ENCODE measurements at places on chromosomes 11 and 22.
A peak's percentile ranks its signal among the peaks of the same experiment; 100 is the strongest.

GRCh38 chr11:130420478-130421198 lies 7.8 kb downstream of the ADAMTS8 start:
- DNase-seq, result no peak

GRCh38 chr11:12319461-12319951 lies 57.9 kb upstream of the PARVA start:
- no peak for DNase-seq

GRCh38 chr22:42994917-42995562 lies 19.9 kb downstream of the PACSIN2 start:
- DNase-seq, result no peak

DNA sequence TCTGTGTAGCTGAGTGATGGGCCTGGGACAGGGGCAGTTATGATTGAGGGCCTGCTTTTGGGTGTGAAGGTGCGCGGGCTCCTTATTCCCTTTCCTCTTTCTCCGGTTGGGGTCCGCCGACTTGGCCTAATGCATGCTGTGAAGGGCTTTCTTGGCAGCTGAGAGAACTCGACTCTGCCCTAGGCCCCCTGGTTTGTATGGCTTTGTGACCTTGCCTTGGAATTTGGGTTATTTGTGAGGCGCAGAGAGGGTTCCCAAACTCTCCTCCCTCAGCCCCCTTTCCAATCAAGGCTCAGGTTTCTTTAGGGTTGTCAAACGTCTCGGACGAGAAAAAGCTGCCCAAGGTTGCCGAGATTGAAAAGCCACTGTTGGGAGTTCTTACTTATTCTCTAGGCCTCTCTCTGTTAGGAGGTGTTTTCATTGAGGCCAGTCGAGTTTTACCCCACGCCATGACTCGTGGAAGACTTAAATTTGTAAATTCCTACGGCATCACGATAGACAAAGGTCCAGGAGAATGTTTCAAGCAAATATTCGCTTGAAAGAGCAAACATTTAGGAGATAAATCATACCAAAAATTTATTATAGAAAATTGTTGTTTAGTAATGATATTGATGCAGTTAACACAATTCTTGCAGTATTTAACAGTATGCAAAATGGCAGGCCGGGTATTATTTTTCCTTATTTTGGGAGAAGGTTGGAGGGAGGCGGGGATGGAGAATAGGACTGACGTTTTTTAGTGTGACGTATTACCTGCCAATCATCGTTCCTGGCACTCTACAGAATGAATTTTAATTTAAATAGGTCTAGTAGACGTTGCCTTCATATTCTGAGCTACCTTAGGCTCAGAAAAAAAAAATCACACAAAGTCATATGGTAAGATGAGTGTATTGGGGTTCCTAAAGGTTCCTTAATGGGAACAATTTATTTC lies 689 bp downstream of the PDHX start:
- DNase-seq, result no peak

DNA sequence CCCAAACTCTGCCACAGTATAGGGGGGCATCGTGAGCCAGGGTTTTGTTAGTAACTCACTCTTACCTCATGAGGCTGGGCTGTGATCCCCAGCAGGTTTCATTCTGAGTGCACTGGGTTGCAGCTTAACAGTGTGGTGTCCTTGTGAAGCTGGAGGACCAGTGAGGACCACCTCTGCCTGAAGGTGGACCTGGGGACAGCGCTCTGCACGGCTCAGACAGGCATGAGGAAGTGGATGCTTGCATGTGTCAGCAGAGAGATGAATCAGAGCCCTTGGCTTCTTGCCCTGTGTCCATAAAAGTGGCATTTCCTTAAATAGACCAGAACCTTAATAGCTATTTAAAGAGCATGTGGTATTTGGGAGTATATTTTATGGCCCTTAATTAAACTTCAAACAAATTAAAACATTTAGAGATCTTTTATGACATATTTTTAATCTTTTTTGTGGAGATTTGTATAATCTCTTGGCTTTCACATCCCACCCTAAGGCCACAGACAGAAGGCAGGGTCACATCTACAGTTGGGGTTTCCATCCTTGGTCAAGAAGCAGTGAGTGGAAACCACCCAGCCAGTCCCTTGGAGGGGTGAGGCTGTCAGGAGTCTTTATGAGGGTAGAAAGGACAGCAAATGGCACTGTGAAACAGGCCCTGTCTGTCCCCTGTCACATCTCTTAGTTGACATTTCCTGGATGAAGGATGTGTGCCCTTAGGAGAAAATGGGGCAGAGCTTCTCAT lies 24.8 kb upstream of the ADORA2A start:
- no peak for DNase-seq

DNA sequence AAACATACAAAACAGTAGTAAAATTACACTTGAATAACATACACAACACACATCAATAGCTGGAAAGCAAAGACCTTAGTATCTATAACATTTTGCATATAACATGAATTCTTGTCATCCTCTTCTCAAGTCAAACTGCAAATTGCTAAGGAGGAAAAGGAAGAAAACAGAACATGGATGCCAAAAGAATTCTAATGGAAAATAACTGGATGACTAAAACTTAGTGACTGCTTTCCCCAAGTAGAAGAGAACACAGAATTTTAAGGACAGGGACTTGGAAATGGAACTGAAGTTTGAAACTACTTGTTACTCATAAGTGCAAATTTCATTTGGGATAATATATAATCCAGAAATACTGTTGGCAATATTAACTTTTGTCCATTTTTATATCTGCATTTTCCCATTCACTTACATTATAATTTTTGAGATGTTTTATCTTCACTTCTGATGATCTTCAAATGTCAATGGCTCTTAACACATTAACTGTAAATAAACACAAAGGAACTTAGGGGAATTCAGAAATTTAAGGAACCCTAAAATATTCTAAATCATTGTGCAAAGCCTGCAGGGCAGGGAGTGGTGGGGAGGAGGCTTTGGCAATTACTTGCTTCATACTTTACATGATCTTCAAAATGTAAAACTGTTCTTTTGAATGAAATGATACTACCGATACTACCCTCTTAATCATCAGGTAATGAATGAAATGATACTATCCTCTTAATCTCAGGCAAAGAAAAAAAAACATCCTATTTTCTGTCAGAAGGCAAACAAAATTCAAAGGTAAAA lies 9.9 kb downstream of the MTMR2 start:
- DNase-seq, result no peak

DNA sequence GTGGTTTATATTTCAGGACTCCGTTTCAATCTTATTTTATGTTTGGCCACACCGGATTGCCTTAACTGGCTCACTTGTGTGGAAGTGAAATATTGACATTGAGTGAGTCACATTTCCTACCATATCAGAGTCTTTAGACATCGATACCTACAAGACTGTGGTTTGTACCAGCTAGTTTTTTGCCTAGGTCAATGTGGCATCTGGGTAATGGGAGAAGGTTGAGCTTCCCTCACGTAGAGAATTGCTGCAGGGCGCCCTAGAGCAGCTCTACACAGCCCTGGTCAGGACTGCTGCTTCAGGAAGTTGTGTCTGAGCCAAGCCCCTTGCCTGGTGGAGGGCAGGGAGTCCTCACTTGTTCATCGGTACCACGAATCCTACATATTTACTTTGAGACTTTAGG lies 1.6 kb downstream of the GRAMD1B start:
- no peak for DNase-seq

- DNase-seq, result no peak
These were observed 120.1 kb downstream of the PARVA start for GRCh38 chr11:12497431-12497830.

GRCh38 chr11:44538375-44539054 lies 26.9 kb upstream of the CD82 start:
- peak; percentile 69 for DNase-seq

GRCh38 chr22:17496841-17497240 lies 66.5 kb upstream of the SLC25A18 start:
- DNase-seq, result no peak

GRCh38 chr11:12868315-12869073 lies 140.6 kb upstream of the RASSF10 start:
- DNase-seq, result no peak

GRCh38 chr11:92969634-92970347 lies at the start of gene MTNR1B:
Gene MTNR1B, plus strand, starts transcription at chr11:92969651. Its CDS starts 75 bp downstream, at chr11:92969726.
- no peak for DNase-seq

GRCh38 chr22:35842954-35843353 lies 125.3 kb downstream of the APOL5 start:
- no peak for DNase-seq

DNA sequence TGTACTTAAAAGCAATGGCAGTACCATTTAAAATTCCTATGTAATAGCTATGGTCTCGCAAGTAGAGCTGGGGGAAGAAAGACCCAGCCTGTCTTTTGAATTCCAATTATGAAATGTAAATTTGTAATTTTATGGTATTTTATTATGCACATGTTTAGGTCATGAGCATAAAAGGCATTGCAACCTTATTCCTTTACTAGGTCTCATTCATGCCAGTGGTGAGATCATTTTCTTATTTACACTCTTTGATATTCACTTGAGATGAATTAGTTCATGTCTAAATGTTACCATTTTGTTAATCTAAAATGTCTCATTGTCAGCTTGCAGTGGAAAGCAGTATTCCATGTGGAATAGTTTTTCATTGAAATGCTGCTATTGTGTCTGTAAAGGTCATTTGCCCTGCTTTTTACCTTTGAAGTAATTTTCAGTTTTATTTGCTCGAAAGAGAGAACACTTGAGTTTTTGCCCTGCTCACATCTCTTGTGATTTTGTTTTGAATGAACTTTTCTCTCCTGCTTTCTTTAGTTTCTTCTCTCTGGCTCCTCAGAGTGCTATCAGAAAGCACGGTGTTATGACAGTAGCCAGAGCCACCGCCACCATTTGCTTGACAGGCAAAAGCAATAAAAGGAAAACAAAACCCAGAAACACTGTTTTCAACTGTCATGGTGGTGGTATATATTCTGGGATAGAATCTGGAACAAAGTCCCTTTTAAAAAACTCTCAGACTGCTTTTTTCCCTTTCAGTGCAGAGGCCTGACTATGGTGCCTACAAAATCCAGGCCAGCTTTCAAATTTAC lies 37.2 kb upstream of the RAG2 start:
- no peak for DNase-seq

DNA sequence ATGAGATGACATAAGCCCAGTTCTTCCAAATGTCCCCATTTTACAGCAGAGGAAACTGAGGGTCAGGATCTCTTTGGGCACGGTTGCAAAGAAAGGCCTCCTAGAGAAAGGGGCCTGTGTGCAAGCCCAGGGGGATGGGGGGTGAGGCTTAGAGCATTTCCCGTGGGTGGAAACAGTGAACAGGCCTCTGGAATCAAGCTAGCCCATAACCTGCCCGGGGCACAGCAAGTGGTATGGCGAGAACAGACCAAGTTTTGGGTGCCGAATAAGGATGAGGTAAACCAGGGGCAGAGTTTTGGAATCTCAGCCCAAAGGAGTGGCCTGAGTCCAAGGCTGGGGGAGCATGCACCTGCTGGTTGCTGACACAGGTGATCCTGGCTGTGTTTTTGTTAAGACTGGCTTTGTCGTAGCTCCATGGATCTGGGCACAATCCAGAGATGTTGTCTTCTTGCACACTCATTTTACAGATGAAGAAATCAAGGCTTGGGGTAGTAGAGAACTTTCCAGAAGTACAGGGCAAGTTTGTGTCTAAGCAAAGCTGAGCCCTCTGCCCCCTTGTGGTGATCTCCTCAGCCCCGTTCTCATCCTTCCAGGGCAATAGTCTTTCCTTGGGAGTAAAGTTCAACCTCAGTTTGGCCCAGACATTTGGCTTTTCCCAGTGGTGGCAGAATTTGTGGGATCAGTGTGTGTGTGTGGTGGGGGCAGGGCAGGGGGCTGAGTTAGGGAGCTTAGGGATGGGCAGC lies 53.5 kb upstream of the MYEOV start:
- DNase-seq, result no peak

- no peak for DNase-seq
These were observed 16.9 kb downstream of the SMIM38 start for GRCh38 chr11:69172674-69173073.

DNA sequence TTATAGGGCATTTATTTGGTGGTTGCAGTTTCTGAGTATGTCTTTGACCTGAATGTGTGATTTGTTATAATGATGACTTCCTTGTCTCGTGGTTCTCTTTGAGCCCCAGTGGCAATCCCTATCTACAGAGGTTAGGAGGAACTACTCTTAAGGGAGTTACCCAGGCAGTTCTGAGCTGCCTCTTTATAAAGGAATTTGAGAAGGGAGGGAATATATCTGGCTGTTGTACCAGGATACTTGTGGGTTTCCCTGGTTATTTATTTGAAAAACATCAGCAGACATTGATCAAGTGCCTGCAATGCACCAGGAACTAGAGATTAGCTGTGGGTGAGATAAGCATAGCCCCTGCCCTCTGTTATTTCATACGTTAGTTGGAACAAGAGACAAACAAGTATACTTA lies 243.5 kb upstream of the ARHGAP20 start:
- DNase-seq, result no peak

DNA sequence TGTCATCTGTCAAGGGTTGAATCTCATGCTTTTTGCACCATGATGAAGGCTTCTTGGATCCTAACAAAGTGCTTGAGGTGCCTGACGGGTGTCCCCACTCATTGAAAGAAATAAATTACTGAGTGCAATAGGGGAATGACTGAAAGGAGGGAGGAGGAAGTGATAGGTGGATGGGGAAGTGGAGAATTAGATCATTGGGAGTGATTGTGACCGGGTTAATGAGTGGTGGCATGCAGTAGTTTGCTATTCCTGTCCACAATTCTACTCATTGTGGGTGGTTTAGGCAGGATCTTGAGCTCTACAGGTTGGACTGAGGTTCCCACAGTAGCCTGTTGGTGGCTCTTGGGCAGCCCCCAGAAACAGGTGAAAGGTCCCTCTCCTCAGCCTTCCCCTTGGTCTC lies 44.3 kb downstream of the THAP12 start:
- DNase-seq, result no peak

- no peak for DNase-seq
These were observed 34.1 kb upstream of the PARVB start for GRCh38 chr22:43990044-43990443.

GRCh38 chr11:69053546-69054396 lies 5.0 kb downstream of the TPCN2 start:
- DNase-seq, result no peak

- no peak for DNase-seq
These were observed 81.7 kb downstream of the SYN3 start for GRCh38 chr22:32976506-32976905.

DNA sequence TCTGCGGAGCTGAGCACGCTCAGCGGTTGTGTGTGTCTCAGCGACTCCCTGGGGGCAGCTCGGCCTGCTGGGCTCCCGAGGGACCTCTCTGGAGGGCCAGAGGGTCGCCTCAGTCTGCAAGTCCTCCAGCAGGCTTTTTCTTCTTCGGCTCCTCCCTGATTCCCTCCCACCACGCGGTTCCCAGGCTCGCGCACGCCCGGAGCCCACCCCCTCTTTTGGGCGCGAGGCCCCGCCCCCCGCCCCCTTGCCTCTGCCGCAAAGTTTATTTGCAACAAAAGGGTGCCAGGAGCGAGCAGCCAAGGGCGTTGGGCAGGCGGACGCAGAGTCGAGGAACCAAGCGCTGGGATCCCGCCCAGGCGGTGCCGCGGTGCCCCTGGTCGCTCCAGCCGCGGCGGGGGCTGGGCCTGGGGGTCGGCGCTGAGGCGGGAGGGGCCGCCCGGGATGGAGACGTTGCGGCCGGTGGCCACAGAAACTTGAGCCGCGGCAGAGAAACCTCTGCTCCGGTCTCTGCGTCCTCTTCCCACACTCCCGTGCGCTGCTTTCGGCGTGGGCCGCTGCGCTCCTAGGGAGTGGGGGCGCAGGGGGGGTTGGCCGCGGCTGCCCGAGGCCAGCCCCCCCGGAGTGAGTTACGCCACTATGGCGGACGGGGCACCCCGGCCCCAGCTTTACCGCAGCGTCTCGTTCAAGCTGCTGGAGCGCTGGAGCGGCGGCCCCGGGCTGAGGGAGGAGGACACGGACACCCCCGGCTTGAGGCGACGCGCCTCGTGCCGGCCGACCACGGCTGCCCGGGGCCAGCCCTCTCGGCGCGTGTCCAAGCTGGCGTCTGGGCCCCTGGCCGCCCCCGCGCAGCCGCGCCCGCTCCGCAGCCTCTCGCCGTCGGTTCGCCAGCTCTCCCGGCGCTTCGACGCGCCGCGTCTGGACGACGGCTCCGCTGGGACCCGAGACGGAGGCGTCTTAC lies at the start of gene ARHGEF17:
Gene ARHGEF17 (plus strand): TSS at position 274 of the 958 bp plus-strand sequence. CDS start 363 bp downstream, at position 637.
- peak; percentile 14 for DNase-seq
